ENCODE measurements at places on chromosomes 11 and 22.

GRCh38 chr11:132253469-132254264 is 883.3 kb downstream of the NTM start:
- DNase-seq, result no peak

- DNase-seq, result no peak
These were observed 74.7 kb upstream of the THY1 start for GRCh38 chr11:119497717-119498116.

- no peak for DNase-seq
These were observed 12.2 kb upstream of the CYTH4 start for GRCh38 chr22:37269936-37270678.

DNA sequence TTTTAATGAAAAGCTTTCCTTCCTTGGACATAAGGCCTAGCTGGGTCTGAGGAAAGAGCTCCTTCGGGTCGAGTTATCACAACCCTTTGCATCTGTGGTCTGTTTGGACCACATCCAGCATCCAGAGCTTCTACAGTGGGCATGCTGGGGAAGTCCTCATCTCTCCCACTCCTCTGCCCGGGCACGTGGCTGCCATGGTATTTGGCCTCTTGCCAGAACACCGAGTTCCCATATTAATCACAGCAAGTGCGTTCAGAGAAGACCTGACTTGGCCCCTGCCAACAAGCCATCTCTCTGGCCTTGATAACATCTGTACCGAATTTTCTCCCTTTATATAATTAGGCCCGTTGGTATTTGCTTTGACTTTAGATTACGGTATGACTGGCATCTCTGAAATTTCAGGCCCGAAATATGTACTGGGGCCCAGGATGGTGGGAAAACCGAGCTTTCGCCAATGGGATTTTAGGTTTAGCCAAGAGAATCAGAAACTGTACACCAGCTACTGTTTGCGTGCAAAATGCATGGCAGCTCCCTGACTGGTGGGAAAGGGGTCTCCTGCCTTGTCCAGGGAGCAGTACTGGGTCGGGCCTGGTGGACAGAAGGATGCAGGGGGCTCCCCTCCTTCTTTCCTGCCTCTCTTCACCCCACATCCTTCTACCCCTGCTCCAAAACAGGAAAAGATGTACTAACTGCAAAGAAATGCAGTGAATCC is 90.0 kb downstream of the MICAL2 start:
- DNase-seq, result no peak

DNA sequence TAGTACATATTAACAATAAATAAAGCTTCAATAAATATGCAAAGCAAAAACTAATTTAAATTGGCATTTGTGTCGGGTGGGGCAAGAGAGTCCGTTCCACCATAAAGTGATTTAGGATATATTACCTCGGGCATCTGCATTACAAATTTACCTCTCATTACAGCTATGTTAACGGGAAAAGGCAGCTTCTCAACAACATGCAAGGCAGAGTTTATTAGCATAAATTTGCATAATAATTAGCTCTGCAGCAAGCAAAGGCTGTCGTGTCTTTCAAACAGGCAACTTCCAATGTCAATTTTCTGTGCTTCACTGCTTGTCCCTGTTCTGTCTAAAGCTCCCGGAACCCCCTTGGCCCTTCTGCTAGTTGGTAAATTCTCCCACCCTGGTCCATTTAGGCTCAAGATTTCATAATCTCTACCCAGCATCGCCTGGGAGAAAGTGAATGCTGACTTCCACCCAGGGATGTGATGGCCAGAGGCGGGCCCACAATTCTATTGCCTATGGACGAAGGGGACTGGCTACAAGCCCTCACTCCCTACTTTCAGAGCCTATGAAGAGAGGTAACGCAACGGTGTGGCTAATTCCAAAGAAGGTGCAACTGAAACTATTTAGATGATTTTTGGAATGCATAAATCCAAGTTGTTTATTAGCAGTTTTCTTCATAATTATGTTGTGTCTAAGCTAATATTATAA is 462.1 kb downstream of the OPCML start:
- no peak for DNase-seq

DNA sequence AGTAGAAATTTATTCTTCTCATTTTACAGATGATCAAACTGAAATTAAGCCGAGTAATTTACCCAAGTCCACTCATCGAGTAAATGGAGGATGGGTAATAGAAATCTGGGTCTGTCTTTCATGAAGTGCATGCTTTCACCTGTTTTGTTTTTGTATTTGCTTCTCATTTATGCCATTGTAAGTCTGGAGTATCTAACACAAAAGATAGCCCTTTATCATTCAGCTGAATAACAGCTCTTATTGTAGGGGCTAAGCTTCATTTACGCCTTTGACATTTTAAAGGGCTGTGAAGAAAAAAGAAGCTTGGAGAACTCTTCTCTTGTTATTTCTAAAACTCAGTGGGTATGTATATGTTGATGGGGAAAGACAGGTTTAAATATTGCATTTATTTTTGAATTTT is 1196.2 kb upstream of the TENM4 start:
- DNase-seq, result no peak

DNA sequence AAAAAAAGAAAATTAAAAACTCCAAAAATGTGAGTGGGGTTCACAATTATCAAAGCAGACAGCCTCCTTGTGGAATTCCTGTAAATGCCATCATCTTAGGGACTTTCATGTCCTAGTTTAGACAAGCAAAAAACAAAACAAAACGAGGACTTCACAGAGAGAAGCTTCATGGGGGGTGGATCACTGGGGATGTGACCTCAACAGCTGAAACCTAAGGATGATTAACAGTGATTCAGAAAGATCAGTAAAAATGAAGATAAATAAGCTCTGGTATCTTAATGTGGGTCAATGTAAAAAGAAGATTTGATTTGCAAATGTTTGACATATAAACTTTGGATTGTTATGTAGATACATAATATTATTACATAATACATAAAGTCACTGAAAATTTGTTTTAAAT is 8.1 kb upstream of the OR10W1 start:
- no peak for DNase-seq

DNA sequence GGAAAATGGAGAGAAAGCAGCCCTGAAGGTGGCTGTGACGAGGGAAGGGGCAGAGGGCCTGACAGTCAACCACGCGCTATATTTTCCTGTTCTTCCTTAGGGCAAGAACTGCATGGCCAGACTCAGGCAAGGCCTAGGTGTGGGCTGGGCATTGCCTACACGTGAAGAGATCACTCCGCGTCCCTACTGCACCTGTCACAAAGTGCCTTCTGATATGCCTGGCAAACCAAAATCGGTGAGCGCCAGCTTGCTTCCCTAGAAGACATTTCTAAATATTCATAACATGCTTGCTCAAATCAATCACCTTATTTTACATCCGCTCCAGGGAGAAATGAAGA is 6.3 kb downstream of the TMEM121B start:
- no peak for DNase-seq

GRCh38 chr11:65493367-65494176 is 5.3 kb upstream of the MALAT1 start:
- no peak for DNase-seq

DNA sequence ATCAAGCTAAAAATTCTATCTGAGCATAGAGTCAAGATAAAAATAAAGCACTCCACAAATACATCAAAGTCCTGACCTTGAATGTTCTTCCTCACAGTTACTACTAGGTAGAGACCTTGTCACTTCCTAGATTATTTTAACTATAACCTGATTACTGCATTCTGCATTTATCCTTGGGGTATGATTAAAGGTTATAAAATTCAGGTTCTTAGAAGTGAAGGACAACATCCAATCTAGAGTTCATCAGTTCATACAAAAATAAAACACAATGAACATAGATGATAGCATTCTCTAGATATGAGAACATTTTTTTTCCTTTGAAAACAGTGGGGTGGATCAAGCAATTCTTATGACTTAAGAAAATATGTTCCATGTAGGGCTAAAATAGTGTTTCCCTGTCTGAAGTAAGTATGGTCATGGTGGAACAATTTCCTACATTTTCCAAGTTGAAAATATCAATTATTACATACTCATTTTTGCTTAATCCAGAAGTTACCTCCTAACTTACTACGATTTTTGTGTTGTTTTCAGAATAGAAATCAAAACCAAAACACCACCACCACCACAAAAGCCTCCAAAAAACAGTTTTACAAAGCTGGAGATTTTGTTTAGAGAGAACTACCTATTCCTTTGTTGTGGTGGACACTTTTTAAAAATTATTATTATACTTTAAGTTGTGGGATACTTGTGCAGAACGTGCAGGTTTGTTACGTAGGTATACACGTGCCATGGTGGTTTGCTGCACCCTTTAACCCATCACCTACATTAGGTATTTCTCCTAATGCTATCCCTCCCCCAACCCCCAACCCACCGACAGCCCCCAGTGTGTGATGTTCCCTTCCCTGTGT is 112.0 kb upstream of the DDI1 start:
- no peak for DNase-seq

- no peak for DNase-seq
These were observed 147.4 kb upstream of the ZC3H12C start for GRCh38 chr11:109945626-109946321.

GRCh38 chr11:70717936-70718595 is 319.7 kb downstream of the CTTN start:
- no peak for DNase-seq

DNA sequence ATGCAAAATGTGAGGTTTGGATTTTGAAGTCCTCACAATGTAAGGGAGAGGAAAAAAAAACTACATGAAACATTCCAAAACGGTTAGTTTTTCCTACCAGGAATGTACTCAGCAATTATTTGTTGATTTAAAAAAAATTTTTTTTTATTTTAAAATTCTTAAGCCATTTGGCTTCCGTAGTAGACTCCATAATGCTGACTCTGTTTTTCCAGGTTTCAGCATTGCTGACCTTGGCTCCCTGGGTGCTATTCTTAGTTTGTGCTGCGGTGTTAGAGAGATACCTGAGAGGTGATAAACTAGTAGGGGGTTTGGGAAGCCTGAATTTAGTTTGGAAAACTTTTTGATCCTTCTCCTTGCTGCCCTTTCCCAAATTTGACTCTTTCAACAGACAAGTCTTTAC is 10.6 kb downstream of the STT3A start:
- DNase-seq, result no peak

GRCh38 chr22:32765132-32765618 is 36.3 kb upstream of the TIMP3 start:
- no peak for DNase-seq

- no peak for DNase-seq
These were observed 32.7 kb upstream of the ACCSL start for GRCh38 chr11:44014968-44015623.

GRCh38 chr11:102497061-102497460 is 33.5 kb downstream of the MMP7 start:
- DNase-seq, result no peak

- DNase-seq, result no peak
These were observed 5.2 kb upstream of the PTGDR2 start for GRCh38 chr11:60860943-60861342.

DNA sequence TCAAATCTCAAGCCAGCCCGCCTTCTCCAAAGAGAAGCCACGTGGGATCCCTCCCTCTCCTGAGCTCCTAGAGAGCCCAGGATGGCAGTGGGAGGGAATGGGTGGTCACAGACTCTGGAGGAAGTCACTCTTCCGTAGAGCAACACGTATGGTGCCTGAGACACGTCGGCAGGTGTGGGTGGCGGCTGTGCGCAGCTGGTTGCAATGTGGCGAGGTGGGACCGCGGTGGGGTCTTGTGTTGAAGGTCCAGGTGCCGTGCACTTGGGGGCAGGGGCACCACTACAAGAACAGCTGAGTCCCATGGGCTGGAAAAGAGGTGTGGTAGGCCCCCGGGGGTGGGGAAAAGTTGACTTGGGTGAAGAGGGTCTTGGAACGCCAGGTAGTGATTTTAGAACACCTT is 13.4 kb upstream of the CCND1 start:
- DNase-seq, result no peak

- DNase-seq, result no peak
These were observed 45.2 kb upstream of the FLI1 start for GRCh38 chr11:128648711-128649110.

GRCh38 chr11:68709062-68709461 is 24.7 kb downstream of the GAL start:
- DNase-seq, result no peak

GRCh38 chr22:46469711-46470110 is 67.7 kb downstream of the CELSR1 start:
- DNase-seq, result no peak

DNA sequence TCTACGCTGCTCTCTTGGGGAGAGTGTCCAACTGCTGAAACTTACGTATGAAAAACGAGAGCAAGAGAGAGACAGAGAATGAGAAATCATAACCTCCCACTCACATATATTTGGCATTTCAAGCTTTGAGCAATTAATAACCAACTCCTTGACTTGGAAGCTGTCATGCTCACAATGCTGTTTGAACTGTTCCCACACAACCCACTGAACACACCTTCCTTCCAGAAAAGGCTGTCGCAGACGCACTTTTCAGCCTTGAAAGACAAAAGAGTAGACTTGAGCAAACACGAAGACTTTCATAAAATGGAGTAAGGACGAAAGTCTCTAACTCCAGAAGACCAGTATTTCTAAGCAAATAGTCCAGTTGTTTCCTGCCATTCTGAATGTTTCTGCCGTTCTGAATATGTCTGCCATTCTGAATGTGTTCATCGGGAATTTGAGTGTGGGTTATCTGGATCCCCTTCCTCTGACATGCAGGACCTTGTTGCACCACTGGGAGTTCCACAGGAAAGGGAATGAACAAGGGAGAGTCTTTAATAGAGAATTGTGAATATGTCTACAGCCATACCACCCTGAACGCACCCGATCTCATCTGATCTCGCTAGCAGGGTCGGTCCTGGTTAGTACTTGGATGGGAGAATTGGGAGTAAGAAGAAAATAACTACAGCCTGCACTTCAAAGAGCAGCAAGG is 86.2 kb upstream of the BARX2 start:
- no peak for DNase-seq

DNA sequence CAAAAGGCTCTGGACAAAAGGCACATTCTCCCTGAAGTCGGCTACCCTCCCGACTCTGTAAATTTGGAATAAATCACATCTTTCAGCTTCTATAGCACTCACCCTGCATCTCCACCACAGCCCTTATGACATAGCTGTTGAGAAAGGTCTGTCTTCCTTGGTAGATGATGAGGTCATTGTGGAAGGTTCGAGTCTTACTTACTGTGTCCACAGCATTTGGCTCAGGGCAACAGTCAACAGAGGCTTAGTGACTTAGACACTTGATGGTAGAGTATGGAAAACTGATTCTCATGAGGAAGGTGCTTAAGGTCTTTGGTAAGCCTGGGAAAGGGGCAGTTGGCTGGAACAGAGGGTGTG is 45.6 kb downstream of the PTPRJ start:
- no peak for DNase-seq

DNA sequence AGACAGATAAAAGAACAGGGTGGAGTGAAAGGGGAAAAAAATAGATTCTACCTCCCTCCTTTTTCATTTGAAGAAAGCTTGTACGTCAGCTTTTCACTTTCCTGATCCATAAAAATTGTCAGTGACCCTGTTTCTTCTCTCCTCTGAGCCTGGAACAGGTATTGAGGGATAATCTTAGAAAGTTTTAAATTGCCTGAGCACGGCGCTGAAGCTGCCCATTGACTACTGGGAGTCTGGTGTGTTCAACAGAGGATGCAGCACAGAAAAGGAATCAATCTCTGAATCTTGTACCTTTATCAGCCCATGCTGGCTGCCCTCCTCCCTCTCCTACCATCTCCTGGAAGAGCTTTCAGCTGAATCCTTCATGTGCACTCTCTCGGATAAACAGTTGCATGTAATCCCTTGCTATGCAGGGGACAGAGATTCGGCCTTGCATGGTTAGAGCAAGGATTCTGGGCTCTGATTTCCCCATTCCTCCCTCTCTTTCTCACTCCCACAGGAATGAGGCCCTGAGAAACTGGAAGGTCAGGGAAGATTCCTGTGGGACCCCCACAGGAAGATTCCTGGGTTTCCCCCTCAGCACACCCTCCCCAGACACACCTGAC is 162.4 kb upstream of the SYN3 start:
- DNase-seq, result no peak

- DNase-seq, result no peak
These were observed 326.0 kb downstream of the CASP12 start for GRCh38 chr11:104572279-104572678.

All from stimulated activated CD8-positive, alpha-beta memory T cell treated with anti-CD3 and anti-CD28 coated beads, Interleukin-7, amount 100 ng/mL, for 1 hour (primary cell).